NCI-H1092 treated with DMSO at 0.1 percent for 48 hours (cell line): ENCODE measurements at places on chromosomes 3 and 15.
A peak's percentile ranks its signal among the peaks of the same experiment; 100 is the strongest.

GRCh38 chr15:48845123-48845522 is 32.8 kb upstream of the EID1 start:
- no peak for DNase-seq

DNA sequence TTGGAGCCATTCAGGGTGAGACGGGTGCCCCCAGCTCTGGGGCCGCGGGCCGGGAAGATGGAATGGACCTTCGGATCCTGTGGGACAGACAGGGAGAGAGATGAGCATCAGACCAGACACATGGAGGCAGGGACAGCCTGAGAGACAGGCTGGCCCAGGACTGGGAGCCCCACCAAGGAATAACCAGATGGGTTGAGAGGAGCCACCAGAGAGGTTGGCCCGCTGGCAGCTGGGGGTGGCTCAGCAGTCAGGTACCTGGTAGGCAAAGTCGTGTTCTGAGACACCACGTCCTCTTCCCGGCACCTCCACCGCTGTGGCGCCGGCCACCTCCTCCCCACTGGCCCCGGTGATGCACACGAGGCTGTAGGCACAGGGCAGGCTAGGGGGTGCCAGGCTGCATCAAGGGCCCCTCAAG is 13.8 kb downstream of the PLXNB1 start:
- no peak for DNase-seq

- DNase-seq: no peak
Measured at GRCh38 chr3:120555657-120556509, 40.3 kb upstream of the NDUFB4 start.

GRCh38 chr15:89860431-89860830 is 33.4 kb downstream of the AP3S2 start:
- no peak for DNase-seq

DNA sequence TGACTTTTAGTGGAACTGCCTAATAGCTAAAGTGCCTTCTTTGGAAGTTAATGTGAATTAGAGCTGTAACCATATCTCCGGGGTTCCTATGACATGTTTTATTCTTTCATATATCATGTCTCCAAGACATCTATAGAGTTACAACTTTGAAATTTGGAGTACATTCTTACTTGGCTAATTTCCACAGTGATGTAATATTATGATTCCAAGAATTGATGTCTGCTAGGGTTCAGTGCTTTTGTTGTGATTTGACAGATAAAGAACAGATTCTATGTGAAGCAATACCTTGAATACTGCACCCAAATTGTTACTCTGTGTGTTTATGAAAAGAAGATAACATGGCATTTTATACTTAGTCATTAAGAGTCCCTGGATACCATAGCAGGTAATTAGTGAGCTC is 934.3 kb downstream of the NTRK3 start:
- DNase-seq: no peak

DNA sequence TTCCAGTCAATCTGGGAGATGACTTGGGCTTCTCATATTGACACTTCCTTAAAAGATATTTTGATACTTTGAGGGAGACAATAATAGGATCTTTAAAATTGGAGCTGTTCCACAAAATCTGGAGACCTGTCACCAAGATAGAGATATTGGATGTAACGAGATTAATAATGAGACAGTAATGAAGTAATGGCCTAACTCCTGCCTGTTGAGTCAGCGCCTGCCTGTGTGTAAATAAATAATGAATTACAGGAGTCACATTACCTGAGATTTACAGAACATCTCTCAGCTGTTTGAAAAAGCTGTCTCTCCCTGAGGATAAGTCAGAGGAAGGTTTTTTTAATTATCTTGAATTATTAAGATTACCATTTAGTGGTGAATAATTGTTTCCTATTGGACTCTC is 43.8 kb upstream of the MITF start:
- no peak for DNase-seq

DNA sequence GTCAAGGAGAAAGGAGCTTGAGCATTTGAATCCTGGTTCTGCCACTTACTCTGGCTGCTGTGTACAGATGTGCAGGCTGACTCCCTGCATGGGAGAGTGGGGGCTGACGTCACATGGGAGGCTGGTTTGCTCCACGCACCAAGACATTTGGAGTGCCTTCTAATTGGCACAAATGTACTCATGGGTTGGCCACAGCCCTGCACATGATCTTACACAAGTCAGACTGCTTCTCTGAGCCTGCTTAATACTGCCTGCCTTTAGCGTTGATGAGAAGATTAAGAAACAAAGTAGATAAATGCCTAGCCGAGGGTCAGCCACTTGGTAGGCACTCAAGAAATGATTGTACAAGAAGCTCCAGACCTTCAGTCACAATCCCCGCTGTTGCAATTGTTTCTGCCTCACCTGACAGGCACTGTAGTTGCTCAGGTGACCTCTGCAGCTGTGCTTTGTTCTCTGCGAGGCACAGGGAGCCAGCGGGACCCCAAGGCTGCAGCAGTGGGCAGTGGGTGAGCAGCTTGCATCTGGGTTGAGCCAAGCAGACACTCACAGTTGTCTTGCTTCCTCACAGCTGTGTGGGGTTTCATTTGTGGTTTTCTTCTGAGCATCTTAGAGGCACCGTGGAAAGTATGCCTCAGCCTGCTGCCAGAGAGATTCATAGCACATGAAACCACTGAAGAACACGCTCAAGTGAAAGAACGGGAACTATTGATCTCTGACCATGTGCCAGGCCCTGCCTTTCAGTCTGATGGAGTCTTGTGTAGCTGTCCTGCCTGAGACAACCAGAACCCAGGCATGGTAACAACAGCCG is 33.1 kb downstream of the GRK7 start:
- no peak for DNase-seq

- DNase-seq: no peak
Measured at GRCh38 chr3:138384976-138385375, 36.6 kb downstream of the MRAS start.

DNA sequence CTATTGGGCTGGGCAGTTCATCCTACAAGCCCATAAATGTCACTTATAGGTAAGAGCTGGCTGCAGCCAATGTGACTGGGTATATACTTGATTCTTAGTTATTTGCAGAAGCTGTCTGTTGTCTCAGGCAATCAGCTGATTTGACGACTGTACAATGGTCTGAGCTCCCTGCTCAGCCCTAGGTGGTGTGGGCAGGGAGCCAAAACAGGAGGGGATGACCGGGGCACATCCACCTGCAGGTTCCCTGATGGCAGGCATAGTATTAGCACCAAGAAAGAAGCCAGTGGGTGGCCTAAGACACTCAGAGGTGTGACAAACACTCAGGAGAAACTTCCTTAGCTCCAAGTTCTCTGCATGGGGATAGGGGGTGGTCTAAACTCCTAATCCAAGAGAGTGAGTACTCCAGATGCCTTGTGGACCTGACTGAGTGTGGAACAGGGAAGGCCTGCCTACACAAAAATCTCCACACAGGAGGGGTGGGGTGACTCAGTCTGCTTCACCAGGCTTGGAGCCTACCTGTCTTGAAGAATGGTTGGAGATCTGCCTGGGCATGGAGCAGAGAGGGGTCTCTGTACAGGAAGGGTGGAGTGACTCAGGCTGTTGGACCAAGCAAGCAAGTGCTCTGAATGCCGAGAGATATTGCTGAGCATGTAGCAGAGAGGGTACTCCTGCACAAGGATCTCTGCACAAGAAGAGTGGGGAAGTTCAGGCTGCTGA is 690.4 kb upstream of the NAALADL2 start:
- no peak for DNase-seq

DNA sequence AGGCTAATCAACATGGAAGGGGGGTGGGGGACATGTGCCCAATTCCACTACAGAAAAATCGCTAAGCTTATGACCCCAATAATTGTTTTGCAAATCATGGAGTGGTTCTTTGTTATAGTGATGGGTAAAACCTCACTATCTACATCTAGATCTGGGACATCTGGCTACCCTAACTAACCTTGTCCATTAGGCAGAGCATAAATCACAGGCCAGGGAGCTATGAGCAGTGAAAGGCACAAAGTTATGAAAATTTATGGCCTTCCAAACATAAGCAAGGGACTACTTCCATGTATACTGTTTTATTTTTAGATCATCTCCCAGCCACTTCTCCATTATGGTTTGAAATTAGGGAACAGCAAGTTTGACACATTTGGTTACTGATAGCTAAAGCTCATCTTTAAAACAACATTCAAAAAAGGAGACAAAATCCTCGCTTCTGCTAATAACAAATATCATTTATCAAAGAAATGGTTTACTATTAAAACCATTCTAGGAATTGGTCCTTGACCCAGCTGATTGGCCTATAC is 78.3 kb downstream of the RSL24D1 start:
- DNase-seq: no peak

- DNase-seq: no peak
Measured at GRCh38 chr3:169299129-169299528, 364.4 kb downstream of the MECOM start.

DNA sequence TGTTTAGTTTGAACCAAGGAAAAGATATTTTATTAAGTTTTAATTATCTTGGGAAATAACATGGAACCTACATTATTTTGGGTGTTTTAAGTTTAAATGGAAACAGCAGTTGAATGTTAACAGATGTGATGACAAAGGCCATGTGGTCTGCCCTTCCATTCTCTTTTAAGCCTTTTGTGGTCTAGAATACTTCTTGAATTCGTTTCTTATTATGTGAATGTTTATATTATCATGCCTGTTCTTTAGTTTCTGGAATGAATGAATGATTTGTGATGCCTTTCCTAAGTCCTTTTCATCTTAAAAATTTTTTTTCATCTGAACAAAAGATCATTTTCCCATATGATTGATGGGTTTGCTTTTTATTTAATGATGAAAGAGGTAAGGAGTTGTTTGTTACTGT is 44.6 kb downstream of the SNRK start:
- DNase-seq: no peak

GRCh38 chr15:34652726-34653033 is 69.2 kb upstream of the GOLGA8B start:
- no peak for DNase-seq

- peak; percentile 50 for DNase-seq
Measured at GRCh38 chr3:141050576-141051442, at the start of gene SPSB4. Gene SPSB4, plus strand, starts transcription at chr3:141051347. Its CDS starts 14,758 bp downstream, at chr3:141066105.

GRCh38 chr3:138188013-138188730 is 1.1 kb downstream of the ARMC8 start:
- DNase-seq: no peak

- DNase-seq: no peak
Measured at GRCh38 chr3:69143612-69144011, 21.2 kb upstream of the LMOD3 start.

DNA sequence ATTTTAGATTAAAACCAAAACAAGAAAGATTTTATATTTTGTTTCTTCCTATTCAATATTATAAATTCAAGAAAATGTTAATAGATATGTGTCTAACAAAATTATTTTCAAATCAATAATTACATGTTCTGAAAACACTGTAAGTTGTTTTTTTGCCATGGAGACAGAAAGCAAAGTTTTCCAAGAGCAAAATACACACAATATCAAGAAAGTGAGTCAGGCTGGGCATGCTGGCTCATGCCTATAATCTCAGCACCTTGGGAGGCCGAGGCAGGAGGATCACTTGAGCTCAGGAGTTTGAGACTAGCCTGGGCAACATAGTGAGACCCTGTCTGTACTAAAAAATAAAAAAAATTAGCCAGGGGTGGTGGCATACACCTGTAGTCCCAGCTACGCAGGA is 71.7 kb downstream of the TTC23 start:
- DNase-seq: no peak

- DNase-seq: no peak
Measured at GRCh38 chr3:185157347-185157746, 4.5 kb upstream of the C3orf70 start.

DNA sequence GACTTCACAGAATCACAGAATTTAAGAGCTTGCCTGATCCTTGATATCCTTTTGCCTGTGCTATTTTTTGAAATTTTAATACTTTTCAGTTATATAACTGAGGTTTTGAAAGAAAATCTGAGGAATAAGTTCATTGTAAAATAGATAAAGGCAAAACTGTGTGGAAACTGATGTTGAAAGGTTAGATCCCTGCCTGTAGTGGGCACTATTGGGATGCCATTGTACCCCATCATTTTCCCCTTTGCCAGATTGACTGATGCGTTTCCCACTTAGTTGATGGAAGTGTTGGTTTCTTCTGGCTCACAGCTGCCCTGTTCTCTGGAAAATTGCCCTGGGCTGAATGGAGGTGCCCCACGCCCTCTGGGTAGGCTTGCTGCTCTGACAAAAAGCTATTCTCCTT is 387.9 kb downstream of the RBMS3 start:
- no peak for DNase-seq

GRCh38 chr15:47486040-47486439 is 231.3 kb upstream of the SEMA6D start:
- no peak for DNase-seq

GRCh38 chr3:174973465-174973864 is 114.3 kb downstream of the NAALADL2 start:
- no peak for DNase-seq

GRCh38 chr3:179265875-179266274 is 15.0 kb upstream of the KCNMB3 start:
- no peak for DNase-seq

- DNase-seq: no peak
Measured at GRCh38 chr3:188365988-188366698, 212.2 kb downstream of the LPP start.

DNA sequence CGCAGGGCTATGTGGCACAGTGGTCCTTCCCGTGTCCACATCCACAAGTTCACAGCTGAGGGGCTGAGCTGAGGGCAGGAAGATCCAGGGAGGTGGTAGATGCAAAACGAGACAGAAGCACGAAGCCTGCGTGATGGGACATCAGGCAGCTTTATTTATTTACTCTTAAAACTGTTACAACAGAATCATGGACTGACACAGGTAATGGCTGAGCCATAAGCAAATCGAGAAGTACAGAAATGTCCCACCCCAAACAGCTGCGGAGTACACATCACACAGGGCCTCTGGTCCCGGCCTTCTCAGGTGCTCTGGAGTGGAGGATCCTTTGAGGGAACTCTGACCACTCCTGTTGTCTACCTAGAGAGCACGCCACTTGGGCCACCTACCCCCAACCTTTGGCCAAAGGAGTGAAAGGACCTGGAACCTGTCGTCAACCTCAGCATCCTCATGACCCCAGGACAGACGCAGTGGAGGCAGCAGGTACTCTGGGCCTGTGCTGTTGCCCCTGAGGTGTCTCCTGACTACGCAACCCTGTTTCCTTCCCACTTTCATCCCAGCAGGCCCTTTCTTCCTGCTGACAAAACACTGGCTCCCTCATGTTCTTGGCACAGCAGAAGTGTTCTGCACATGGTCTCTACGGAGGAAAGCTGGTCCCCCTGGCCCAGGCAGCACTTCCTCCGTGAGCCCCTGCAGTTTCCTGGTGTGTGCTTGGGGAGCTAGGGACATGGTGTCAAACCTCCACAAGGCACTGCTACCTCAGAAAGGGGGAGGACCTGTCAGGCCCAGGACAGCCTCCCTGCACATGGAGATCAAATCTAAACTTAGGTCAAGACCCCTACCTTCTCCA is 47.8 kb downstream of the DHX30 start:
- no peak for DNase-seq

GRCh38 chr15:78076231-78077052 is 1.1 kb downstream of the TBC1D2B start:
- DNase-seq: no peak

- no peak for DNase-seq
Measured at GRCh38 chr3:182797876-182798275, 4.6 kb downstream of the ATP11B start.
